ENCODE measurements at places on chromosomes 3 and 15.

- no peak for DNase-seq
These were observed 149.9 kb downstream of the NEK10 start for GRCh38 chr3:27219127-27219845.

DNA sequence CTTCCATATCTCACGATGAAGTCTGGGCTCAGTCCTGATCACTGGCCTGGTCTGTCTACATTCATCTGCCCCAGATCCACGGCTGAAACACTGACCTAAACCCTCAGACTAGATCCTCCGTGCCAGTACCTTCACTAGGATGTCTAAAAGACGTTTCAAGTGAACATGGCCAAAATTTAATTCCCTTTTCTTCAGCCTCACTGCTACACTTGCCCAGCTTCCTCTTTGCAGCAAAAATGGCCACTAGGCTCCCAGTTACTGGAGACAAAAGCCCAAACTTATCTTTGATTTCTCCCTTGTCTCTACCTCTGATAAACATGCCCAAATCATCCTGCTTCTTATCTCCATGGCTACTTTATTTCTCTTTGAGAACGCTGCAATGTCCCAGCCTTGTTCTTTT is 1.7 kb downstream of the RASSF1 start:
- DNase-seq: no peak

DNA sequence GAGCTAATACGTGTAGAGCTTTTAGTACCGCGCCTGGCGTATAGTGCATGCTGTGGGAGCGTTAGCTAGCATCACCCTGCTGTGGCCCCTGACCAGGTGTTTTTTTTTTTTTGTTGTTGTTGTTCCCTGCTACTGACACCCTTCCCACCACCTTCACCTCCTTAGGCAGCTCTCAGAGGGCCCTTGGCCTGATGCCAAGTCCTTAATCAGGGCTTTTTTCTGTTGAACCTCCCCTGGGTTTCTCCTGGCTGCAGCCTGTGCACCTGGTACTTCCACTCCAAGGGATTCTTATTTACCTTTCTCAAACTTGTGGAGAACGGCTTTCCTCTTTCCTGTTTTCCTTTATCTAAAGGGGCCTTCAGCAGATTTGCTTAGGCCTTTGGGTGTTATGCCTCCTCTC is 53.3 kb downstream of the SLC7A14 start:
- no peak for DNase-seq

GRCh38 chr3:47047673-47048072 is 68.2 kb downstream of the NBEAL2 start:
- no peak for DNase-seq

GRCh38 chr3:19739504-19739903 is 194.5 kb downstream of the EFHB start:
- DNase-seq: no peak

- DNase-seq: no peak
These were observed at the start of gene DALRD3 for GRCh38 chr3:49017971-49018706. DALRD3 (minus strand) TSS chr3:49018580; CDS start chr3:49018564, 16 bp downstream.

GRCh38 chr3:111963424-111963823 is 15.4 kb upstream of the ABHD10 start:
- no peak for DNase-seq

GRCh38 chr3:119550192-119550910 is 9.1 kb downstream of the CD80 start:
- DNase-seq: no peak

DNA sequence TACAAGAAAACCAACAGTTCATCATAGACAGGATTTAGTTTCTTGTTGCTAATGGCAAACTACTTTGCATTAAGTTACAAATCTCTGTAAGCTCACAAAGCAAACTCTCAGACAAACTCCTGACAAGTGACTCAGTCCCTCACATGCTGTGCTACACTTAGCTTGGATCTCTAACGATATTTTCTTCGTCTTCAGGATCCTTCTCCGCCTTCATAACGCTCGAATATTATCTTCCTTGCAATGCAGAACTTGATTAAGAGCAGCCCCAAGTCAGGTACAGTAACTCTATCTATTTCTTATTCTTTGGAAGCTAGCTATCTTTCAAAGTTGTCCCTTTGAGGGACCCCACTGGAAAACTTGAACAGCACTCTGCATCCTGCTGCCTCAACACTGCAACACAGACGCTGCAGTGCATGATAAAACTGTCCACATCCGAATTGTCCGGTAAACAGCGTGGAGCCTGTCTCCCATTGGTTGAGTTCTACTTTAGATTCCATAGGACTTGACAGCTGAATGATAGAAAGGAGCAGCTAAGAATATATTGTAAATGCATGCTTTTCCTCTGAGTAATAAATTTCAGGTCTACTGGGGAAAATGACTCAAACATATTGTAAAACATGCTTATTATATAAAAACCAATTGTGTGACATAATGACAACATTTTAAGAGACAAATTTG is 61.3 kb downstream of the UACA start:
- no peak for DNase-seq

DNA sequence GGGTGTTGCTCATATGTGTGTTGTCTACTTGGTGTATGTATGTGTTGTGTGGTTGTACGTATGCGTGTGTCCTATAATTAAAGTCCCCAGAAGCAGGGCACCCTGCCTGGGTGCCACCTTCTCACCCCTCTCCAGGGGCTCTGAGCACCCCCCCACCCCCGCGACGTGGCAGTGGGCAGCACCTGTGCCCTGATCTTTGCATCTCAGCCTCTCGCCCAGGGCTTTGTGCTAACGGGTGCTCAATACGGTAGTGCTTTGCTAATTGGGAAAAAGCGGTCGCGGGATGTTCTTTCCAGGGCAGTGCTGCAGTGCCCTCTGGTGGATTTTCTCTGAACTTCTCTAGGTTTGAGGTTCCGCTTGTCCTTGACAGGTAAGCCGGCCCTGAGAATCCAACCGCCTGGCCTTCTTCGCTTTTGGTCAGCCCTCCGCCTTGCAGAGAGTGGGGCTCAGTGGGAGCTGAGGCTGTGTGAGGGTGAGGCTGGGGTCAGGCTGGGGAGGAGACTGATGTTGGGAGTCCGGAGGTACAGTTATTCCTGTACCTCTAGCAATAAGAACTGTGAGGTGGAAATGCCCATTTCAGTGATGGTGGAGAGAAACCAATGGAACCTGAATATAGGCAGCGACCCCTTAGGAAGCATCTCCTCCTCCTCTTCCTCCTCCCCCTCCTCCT is 17.6 kb upstream of the EPHB3 start:
- DNase-seq: peak; percentile 86

DNA sequence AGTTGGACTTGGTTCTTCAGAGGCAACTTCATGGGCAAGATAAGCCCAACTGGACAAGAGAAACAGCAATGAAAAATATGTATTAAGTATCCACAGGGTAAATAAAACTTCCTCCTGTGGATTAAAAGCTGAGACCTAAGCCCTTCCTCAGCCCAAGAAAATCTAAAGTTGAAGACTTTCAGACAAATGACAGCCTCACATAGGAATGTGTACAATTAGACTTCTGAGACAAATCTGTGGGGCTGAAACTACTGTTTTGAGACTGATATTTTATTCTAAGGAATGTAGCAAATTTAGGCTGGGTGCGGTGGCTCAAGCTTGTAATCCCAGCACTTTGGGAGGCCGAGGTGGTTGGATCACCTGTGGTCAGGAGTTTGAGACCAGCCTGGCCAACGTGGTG is 74.2 kb upstream of the IL12A start:
- no peak for DNase-seq

GRCh38 chr3:30578479-30578878 is 27.9 kb upstream of the TGFBR2 start:
- no peak for DNase-seq

DNA sequence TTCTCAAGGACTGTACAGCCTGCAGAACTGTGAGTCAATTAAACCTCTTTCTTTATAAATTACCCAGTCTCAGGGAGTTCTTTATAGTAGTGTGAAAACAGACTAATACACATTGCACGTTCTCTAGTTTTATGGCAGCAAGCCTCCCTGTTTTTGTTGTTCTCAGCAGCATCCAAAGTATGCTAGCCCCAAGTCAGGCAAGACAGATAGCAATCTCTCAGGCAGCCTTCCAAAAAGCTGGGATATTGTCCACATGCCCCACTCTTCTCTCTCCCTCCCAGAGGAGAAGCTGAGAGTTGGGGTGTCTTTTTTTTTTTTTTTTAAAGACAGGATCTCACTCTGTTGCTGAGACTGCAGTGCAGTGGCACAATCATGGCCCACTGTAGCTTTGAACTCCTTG is 130.6 kb downstream of the ISL2 start:
- DNase-seq: no peak

- DNase-seq: no peak
These were observed 2.9 kb downstream of the TNFSF10 start for GRCh38 chr3:172520301-172520831.

- no peak for DNase-seq
These were observed 61.0 kb downstream of the MECOM start for GRCh38 chr3:169602482-169602881.

GRCh38 chr3:150275941-150276340 is 132.2 kb upstream of the TSC22D2 start:
- DNase-seq: no peak

DNA sequence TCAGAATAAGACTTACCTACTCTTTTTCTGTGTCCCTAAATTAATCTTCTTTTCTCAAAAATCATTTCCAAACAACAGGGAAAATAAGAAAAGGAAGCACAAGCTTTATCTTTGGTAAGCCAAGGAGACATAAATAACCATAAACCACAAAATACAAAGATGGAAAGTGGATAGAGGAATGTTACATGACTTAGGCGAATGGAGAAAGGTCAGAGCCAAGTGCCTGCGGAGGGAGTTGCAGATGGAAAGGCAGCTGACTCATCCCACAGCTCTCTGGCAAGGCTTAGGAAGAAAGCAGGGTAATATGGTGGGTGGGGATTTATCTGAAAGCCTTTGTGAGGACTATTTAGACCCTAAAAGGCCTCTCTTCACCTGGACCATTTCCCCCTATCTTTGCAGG is 72.8 kb downstream of the GALK2 start:
- no peak for DNase-seq

GRCh38 chr3:16329826-16330129 is 64.8 kb downstream of the OXNAD1 start:
- no peak for DNase-seq

DNA sequence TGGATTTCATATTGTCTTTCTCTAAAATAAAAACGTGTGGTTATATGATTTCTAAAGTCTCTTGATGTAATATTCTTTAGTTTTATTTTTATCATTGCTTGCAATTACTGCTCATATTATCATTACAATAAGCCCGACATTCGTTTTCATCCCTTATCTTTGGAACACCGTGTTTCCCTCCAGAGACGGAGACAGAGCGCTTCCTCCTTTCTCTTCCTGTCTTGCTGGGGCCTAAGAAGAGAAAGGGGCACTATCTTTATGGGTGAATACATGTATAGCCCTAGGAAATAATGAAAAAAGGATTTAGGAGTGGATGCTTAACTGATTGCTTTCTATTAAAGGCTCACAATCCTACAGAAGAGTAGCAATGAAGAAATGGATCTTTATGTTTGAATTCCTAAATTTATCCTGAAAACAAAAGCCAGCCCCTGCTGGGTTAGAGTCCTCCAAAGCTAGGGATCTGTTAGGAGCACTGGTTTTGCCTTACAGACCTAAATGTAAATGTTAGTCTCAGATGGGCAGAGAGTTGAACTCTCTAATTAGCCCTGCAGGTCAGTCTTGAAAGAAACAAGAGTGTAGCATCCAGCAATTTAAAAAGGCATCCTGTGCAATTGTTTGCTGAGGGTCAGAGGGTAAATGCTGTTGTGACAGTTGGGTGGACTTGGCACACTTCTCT is 145.1 kb downstream of the TP63 start:
- DNase-seq: no peak

DNA sequence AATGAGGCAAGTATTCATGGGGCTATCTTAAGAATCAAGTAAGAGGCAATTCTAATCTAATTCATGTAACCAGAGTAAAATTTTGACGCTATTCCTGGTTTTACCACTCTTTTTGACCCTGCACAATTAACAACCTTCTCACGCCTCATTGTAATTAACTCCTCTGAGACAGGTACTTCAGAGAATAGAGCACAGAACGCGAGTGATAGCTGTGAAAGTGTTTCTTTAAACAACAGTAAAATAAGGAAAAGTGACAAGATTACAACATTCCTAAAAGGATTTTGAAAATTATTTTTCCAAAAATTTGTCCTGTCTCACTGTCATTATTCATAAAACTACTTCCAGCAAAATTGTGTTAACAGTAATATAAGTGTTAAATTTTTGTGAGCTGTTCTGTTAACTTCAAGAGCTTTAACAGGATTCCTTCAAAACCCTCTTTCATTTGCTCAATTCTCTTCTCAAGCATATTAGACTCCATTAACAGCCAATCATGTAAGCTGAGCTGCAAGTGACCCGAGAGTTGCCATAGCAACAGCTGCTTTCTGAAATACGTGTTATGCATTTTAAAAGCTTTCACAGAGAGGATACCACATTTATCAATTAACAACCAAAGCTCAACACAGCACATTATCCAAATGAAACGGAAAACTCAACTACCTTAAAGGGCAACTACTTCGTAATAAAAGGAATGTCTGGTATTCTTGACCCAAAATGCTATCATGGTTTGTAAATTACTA is 93.1 kb downstream of the STAG1 start:
- no peak for DNase-seq

DNA sequence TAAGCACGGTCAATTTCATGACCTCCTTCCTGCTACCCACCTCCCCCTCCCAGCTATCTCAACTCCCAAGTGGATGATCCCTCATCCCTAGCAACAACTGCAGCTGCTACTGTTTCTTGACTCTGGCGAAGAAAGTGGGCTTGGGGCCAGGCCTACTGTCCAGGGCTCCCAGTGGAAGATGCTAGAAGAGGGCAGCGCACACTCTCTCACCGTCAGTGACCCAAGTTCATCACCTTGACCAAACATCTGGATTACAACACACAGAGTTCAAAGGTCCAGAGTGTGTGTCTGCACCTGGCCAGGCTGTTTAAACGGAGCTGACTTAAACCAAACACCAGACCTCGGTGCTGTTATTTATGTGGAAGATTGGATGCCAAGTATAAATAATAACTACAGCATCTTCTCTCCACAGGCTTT is 385.6 kb downstream of the SHQ1 start:
- DNase-seq: no peak

DNA sequence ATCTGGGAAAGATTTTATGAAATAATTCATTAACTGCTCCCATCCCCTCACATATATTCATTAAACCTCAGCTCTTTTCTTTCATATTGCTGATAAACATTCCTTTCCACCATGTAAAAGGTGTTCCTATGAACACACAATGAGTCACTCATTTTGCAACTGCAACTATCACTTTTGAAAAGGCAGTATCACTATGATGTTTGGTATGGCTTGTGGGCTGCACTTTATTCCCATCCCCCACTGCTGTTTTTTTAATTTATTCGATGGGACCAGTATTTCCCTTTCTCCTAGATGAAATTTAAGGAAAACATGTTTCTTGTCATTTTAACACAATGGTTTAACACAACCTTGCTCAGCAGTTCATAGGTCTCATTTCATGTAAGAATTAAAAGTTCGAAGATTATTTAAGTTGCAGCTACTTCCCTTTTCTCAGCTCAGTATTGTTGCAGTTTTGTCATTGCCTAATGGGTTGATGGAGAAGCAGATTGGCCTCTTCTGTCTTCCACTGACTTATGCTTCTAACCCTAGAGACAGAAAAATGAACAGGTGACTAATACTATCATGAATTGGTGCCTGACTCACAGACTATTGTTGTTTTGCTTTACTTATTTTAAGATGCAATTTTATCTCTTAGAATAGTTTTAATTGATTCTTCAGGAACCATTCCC is 280.3 kb downstream of the ZPLD1 start:
- no peak for DNase-seq
